ENCODE measurements at places on chromosomes 16 and 17.

DNA sequence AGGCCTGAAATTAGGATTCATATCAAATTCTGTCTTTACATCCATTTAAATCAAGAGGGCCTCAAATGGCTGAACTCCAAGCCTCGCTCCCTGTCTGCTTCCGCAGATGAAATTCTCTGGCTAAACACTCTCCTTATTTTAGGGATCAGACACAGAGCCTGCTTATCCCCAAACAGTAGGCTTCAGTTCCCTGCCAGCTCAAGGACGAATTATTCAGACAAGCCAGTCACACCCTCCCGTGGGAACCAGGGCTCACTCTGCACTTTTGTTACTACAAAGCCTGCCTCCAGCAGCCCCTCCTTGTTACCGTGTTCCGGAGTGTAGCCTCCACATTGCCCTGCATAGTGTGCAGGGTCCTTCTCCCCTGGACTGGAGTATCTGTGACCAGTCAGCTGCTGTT lies 46.6 kb upstream of the LCMT1 start:
- no peak for DNase-seq

DNA sequence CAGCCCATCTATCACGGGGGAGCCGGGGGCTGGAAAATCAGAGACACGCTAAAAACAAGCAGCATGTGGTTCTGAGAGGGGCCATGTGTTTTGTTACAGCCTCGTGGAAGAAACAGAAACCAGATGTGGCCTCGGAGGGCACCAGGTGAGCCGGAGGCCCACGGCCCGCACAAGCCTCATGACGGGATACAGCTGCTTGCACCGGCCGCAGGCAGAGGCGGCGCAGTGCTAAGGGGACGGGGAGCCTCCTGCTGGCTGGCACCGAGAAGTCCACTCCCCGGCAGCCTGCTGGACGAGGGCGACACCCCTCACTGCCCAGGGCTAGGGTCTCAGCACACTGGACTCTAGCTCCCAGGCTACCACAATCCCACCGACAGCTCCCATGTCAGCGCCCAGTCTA lies 19.2 kb downstream of the NDUFAF8 start:
- DNase-seq, result no peak

- no peak for DNase-seq
Measured at GRCh38 chr17:55327225-55328088, 62.7 kb downstream of the HLF start.

DNA sequence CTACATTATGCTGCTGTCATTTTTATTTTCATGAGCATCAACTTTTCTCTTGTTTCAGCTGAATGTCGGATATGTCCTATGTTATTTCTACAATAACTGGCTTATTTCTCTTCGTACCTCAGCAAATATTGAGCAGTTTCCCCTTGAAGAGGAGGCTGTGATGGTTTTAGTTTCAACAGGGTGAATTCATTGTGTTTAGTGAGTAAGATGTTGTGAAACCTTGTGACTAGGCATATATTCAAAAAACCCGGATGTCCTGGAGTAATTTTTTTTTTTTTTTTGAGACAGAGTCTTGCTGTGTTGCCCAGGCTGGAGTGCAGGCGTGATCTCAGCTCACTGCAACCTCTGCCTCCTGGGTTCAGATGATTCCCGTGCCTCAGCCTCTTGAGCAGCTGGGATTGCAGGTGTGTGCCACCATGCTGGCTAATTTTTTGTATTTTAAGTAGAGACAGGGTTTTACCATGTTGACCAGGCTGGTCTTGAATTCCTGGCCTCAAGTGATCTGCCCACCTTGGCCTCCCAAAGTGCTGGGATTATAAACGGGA lies 11.1 kb downstream of the CPD start:
- no peak for DNase-seq

DNA sequence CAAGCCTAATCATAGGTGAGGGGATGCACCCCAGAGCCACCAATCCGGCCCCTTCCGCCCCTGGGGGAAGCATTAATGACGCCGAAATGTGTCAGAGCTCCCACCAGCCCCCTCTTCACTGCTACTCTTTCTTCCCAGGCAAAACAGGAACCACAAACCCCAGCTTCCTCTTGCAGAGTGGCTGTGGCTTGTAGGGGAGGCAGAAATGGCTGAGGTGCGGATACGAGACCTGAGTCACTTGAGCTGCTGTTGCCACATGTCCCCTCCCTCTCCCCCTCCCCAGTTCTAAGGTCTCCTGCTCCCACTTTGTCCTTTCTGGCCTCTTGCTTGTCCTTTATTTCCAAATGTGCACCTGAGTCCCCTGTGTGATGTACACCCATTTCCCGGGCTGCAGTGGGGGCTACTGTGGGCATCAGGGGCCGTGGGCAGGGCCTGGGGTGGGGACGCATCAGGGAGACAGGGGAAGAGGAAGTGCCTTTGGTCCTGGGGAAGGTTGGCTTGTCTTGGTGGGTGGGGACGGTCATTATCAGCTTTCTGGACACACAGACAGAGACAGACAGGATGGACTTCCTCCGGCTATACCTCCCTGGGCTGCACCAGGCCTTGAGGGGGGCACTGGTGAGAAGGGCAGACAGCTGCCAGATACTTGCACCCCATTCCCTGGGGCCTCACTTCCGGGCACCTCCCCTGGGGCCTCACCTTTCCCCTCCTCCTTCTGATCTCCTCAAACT lies at the start of gene APOBR:
APOBR (plus strand) TSS at position 523 of the 731 bp plus-strand sequence; CDS start at position 562, 39 bp downstream.
- no peak for DNase-seq

- DNase-seq, result peak; percentile 16
Measured at GRCh38 chr17:47315451-47316266, 8.1 kb upstream of the EFCAB13 start.

- no peak for DNase-seq
Measured at GRCh38 chr17:74919440-74920305, 3.4 kb downstream of the USH1G start.

- no peak for DNase-seq
Measured at GRCh38 chr16:59886021-59886420, 1151.9 kb upstream of the GOT2 start.

DNA sequence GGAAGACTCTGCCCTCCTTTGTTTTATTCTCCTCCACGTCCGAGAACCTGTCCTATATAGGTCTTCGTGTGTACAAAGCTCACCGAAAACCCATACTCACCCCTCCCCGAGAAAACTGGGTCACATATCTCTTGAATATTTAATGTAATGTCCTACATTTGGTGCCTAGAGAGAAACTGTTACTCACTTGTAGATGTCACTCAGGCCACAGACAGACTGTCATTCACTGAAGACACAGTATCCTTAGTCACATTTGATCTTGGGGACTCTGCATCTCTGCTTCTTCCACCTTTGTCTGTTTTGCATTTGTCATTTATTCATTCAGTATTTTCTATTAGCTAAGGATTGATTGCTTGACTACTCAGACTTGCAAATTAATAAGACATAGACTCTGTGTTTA lies 131.8 kb upstream of the TBX2 start:
- no peak for DNase-seq
